AG10803 (cell line): ENCODE measurements at places on chromosomes 6 and 20.

DNA sequence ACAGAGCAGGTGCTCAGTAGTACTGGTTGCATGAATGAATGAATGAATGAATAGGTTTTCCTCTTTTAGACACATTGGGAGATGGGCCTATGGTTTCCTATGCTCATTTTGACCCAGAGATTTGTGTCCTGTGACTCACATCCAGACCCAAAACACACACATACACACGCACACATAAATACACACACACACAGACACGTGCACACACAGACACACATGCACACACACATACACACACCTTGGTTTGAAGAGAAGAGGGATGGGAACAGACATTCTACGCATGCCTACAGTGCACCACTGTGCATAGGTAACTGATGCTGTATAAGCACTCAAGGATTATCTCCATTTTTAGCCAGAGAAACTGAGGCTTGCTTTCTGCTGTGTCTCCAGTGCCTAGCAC is 4.1 kb downstream of the JPH2 start:
- no peak for DNase-seq

DNA sequence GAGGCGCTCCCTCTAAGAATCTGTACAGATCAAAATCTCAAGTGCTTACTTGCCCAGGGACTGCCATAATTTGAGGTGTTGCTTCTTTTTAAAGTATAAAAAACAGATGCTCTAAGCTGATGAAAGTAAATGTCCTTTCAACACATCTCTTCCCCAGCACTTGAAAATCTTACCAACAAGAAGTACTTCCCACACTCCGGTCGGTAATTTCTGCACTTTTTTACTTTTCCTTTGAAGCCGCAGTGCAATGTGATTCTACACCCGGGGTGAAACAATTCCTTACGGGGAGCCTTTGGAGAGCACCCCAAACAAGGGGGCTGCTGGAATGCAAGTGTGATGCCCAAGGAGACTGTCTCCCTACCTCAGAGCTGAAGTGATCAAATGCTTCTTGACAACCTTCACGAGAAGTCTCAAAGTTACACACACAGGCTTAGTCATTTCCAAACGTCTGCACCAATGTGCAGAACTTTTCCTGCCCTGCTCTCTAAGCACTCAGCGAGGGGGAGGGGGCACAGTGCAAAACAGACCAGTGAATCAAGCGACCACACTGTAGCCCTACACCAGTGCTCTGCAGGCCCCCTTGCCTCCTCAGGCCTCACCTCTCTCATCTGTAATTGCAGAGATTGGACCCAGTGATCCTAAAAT is 56.7 kb downstream of the ATXN1 start:
- DNase-seq: no peak

GRCh38 chr20:50251992-50252511 is 61.4 kb downstream of the CEBPB start:
- peak; percentile 76 for DNase-seq

GRCh38 chr6:26743941-26744699 is 84.6 kb upstream of the ZNF322 start:
- no peak for DNase-seq

DNA sequence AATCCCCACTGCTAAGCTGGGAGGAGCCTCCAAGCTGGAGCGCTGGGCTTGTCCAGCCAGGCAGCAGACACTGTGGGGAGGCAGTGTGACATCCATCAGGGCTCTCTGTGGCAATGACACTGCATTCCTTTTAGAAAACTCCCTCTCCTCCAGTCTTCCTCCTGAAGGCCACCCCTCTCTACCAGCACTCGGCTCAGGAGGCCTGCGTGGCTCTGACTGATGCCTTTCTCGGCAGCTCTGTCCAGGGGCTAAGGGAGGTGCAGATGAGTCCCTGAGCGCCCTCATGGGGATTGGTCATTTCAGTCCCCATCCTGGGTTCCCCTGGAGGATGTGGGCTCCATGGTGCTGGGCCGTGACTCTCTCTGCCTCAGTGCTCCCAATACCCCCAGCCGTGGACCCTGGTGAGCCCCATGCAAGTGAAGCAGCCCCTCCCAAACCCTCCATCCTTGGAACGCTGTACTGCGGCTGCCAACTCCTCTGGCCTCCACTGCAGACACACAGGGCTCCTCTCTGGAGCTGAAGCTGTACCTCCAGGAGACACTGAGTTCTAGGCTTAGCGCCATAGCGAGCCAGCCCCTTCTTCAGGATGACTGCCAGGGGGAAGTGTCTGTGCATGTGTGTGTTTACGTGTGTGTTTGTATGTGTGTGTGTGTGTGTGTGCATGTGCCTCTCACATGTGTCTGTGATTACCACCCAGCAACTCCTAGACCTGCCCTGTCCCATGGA is 209.6 kb downstream of the ERMARD start:
- DNase-seq: no peak

- no peak for DNase-seq
Observed at GRCh38 chr20:62097881-62098407, 24.3 kb upstream of the LSM14B start.
